ENCODE measurements at places on chromosomes 7 and 10.

GRCh38 chr7:150357270-150357669 lies 11.4 kb upstream of the REPIN1 start:
- DNase-seq: no peak

DNA sequence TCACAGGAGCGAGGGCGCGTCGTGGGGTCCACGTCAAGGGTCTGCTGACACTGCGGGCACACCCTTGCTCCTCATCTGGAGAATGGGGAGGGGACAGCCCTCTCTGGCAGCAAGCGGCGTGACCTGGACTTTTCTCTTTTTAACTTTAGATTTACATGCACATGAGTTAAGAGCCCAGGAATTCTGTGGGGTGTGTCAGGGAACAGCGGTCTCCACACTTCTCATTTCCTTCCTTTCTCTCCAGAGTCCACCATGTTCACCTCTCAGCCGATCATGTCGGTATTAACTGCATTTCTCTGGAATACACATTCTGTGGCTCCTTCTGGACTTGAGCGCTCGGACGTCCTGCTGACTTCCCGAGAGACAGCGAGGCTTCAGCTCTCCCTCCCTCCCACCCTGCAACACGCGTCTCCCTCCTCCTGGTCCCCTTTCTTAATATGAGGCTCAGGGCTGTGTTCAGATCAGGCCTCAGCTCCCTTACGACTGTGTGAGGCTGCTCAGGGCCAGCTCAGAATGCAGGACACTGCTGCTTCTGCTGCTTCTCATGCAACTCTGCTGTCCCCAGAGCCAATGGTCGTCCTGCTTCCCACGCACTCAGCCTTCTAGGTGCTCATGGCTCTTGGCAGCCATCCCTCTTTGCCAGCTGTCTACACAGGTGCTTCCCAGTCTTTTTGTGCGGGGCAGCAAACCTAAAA lies 261.3 kb downstream of the ELFN1 start:
- no peak for DNase-seq

DNA sequence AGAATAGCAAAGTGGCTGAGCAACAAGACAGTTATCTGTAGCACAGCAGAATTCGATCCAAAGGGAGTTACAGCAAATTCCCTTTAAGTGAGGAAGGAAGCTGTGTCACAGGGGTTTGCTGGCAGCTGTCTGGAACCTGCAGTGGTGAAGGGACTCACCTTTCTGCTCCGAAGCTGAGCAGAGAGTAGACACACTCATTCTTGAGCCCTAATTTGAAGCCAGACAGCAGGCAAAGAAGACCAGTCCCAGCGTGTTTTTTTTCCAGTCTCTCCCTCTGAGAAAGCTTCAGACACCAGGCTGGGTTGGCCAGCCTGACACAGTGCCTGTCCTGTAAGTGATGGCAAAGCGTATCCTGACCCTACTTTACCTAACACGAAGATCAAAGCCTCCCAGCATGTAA lies 210.7 kb downstream of the TRIL start:
- DNase-seq: no peak

GRCh38 chr7:129123510-129123857 lies 21.0 kb upstream of the TSPAN33 start:
- no peak for DNase-seq

GRCh38 chr7:17312641-17313040 lies 14.2 kb downstream of the AHR start:
- DNase-seq: no peak

DNA sequence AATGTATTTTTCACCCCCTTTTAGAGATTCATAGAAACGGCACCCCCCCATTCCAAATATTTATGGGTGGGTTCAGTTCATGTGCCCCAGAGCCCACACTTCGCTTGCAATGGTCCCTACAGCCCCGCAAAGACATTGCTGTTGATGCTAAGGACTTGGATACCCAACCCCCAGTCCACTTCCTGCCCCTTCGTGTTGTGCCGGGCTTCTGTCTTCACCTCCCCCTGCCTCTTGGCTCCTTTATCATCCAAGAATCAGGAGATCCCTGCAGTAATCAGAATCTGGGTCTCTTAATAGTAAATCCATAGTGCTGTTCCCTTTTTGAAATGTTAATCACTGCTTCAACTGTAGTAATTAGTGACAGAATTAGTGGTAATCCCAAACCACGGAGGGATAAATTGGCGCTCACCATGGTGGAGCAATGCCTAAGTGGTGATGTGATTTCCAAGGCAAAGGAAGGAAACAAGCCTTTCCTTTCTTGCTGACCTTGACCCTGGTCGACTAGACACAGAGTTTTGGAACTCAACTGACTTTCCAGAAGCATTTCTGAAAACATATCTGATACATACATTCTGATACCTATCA lies 67.7 kb downstream of the HK1 start:
- DNase-seq: no peak

GRCh38 chr7:95917634-95918033 lies 145.3 kb downstream of the DYNC1I1 start:
- DNase-seq: no peak

DNA sequence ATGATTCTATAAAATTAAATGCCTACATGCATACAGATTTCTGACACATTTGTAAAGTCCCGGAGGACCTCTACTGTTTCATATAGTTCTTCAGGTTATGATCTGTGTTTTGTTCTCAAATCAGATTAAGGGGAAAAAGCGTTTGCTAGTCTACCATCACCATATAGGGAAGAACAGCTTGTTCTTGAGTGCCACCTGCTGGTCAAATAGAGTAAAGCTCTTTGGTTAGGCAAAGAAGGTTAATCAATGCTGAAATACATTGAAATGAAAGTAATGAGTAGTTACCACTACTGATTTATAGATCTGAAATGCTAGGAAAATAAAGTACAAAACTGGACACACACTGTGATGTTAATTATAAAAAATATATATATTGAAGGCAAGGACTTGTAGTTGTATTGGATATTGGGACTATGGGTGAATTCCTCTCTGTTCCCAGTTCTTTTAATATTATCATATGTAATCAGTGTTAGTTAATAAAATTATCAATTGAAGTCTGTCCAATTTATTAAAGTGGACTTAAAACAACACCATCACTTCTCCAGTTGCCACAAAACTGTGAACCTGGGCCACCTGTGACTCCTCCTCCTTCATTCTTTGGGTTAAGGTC lies 72.6 kb upstream of the PDLIM1 start:
- no peak for DNase-seq

- no peak for DNase-seq
Measured at GRCh38 chr7:15921576-15921975, 235.1 kb upstream of the MEOX2 start.

DNA sequence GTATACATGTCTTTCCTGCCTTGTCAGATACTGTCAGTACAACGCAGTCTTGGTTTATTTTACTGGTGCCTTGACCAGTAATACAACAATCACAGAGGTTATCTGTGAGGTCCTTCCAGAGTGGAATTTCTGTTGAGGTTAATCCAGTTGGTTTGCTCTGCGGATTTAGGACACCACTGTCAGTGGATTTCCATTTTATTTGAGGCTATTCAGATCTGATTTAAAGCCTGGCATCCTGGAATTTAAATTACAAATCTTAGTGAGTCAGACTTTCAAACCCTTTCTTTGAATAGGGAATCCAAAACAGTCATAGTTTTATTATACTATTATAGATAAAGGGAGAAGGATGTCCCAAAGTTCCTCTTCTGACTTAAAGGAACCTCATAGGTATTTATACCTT lies 40.5 kb downstream of the ANLN start:
- DNase-seq: no peak

DNA sequence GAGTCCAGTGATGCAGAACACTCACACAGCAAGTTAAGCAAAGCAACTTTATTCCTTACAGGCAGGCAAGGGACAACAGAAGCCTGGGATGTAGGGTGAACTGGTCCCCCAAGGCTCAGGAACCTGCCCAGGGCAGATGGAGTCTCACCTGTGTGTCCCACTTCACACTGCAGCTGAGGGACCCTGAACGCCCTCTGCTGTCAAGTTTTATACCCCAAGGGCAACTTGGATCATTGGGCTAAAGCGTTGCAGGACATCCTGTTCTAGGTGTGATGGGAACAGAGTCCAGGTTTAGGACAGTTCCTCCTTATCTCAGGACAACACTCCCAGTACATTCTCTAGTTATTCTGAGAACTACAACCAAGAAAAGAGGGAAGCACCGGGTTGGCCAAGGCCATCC lies 49.5 kb upstream of the ZNF746 start:
- DNase-seq: no peak

DNA sequence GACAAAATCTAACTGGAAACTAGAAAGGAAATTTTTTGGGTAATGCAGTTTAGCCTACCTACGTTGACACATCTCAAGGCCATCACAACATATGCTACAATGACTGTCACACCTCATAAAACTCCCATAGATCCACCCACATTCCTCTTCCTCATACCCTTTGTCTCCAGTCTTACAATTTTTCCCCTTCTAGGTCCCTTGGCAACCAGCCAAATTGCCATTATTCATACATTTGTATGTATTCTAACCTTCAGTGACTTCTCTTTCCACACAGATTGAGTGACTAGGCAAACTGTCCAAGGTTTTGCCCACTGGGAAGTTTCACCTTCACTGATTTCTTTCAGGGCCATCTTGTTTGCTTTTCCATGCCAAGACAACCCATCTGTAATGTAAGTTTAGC lies 100.5 kb upstream of the TPK1 start:
- no peak for DNase-seq

DNA sequence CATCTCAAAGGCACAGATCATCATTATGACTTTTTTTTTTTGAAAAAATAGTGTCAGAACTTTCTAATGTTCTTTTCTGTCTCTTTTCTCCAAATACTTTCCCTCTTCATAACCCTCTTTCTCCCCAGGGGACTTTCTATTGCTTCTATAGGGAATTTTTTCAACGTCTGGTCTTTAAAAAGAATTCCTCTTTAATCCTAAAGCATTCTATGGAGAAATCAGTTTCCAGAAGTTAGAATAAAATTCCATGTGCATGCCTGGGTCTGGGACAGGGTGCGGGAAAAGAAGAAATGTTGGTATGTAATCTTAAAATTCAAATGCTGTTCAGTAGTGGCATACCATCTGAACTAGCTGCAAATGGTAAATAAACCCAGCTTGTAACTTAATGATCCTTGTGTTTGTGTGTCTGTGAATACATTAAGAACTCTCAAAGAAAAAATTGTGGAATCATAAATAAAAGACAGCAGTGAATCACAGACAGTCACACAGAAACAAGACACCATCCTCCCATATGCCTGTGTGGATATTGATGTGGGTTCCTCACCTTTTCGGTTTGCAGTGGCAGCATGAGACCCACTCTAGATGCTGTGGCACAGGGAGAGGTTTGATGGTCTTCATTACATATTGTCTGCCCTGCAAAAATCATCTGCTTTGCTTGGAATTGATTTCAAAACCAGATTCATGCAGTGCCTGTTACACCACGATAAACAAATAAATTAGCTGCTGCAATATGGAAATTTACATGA lies 374.7 kb upstream of the NRP1 start:
- no peak for DNase-seq

GRCh38 chr10:125795637-125796190 lies 20.1 kb upstream of the MMP21 start:
- DNase-seq: no peak

GRCh38 chr7:80175744-80176143 lies 41.1 kb downstream of the GNAI1 start:
- no peak for DNase-seq

DNA sequence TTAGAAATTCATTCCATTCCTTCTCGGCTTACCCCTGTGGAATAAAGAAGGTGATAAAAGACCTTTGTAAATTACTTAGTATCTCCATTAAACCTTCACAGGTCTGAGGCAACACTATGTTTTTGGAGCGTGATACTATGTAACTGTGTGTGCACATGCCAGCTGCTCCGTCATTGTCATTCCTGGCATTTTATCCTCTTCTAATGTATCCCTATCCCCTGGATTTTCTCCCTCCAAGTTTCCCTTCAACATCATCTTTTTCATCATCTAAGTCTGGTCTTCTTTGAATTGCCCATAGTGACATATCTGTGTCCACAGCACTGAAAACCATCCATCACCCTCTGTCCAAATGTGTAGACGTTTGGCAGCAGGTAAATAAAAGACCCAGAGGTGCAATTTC lies 125.7 kb downstream of the TEX36 start:
- no peak for DNase-seq

DNA sequence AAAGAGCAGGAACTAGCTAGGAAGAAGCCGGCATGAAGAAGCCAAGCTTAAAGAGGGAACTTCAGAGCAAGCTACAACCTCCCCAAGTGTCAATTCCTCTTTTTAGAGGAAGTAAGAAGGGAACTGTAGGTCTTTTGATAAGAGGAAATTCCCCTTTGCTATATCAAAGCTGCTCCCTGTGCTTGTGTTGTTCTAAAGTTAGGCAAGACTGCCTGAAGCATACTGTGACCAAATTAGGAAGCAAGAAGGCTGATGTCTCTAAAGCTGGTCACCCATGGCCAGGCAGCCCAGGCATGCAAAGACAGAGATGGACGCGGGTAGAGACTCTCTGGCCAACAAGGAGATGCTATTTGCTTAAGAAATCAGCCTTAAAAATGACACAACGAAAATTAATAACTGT lies 87.9 kb downstream of the RNF216 start:
- DNase-seq: no peak

DNA sequence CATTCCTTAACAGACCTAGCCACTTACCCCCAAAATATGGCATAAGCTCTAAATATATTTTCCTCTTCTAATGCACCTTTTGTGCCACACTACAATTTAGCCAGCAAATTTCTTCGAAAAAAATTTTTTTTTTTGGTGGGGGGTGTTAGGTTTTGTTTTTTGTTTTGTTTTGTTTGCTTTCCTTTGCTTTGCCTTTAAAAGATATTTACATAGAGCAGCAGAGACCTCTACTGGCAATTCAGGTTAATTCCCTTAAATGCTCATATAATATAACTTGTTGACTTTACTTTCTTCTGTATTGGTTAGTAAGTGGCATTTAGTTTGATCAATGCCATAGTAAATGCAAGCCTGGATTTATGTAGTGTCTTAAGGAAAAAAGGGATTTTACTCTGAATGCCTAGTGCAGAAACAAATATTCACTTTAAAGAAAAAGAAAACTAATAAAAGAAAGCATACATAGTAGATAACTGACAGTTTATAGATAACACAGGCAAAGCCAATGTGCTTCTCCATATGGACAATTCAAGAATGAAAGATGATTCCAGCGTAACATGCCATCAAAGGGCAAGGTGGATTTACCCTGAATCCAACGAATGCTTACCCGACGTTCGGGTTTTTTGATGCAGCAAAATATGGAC lies 1250.6 kb downstream of the GATA3 start:
- DNase-seq: no peak
